Stomach (tissue), 19 donors: ENCODE measurements at places on chromosomes 6 and 20. TPM values are rescaled to one million over a fixed set of nuclear protein-coding genes. Genes with fewer than 3 reads are reported as not detected.

DNA sequence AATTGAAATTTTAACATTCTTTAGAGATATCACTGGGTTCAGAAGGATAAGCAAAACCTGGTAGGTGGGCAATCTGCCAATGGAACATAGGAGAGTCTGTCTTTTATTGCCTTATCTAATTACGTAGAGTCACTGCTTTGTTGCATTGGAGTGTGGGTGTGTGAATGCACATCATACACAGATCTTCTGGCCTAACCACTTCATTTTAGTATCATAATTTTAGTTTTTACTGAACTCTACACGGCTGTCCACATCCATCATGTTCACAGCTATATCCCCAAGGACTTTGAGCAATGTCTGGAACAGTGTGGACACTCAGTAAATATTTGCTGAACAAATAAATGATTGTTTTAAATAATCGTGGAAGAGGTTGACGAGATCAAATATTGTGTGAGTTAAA is 104.6 kb upstream of the AKIRIN2 start:
- H3K27me3 ChIP-seq = no peaks in the 10 kb centered on the region
- no peaks in the 10 kb centered on the region for H3K4me1 ChIP-seq
- H3K36me3 ChIP-seq = no peaks in the 10 kb centered on the region
- DNase-seq = no peak

MAP1LC3A gene
- polyA plus RNA-seq = 63.2 TPM

DNA sequence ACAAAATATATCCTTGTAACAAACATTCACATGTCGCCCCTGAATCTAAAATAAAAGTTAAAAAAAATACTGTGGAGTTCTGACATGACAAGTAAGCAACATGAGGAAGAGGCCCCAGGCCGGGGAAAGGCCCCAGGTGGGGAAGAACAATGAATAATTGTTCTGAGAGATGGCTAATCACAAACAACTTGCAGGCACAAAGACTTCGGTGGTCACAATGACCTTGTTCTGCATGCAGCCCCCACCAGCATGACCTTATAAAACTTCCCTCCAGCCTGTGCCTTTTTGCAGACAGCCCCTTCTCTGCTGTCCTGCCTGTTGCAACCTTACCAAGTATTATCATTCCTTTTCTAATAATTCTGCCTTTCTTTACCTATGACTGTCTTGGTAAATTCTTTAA is 95.7 kb upstream of the MYLIP start:
- H3K4me3 ChIP-seq = no peak overlapping the region
- H3K4me1 ChIP-seq = no peaks in the 10 kb centered on the region
- no peaks in the 10 kb centered on the region for H3K27me3 ChIP-seq
- H3K27ac ChIP-seq = no peak overlapping the region

KCNQ5 gene
- 0.12 TPM for polyA plus RNA-seq

- no peak overlapping the region for H3K27ac ChIP-seq
- H3K36me3 ChIP-seq = no peaks in the 10 kb centered on the region
- DNase-seq = no peak
- no peak overlapping the region for H3K4me3 ChIP-seq
Measured at GRCh38 chr6:13470238-13471140, 16.9 kb downstream of the GFOD1 start.

GRCh38 chr6:132972971-132973370 is 158.6 kb downstream of the RPS12 start:
- no peaks in the 10 kb centered on the region for H3K27me3 ChIP-seq
- no peaks in the 10 kb centered on the region for H3K4me1 ChIP-seq
- H3K27ac ChIP-seq = no peak overlapping the region
- no peak for DNase-seq
- H3K4me3 ChIP-seq = no peak overlapping the region

GRCh38 chr6:142013287-142013686 is 119.4 kb upstream of the GJE1 start:
- no peaks in the 10 kb centered on the region for H3K36me3 ChIP-seq
- no peaks in the 10 kb centered on the region for H3K27me3 ChIP-seq
- no peak for DNase-seq

DNA sequence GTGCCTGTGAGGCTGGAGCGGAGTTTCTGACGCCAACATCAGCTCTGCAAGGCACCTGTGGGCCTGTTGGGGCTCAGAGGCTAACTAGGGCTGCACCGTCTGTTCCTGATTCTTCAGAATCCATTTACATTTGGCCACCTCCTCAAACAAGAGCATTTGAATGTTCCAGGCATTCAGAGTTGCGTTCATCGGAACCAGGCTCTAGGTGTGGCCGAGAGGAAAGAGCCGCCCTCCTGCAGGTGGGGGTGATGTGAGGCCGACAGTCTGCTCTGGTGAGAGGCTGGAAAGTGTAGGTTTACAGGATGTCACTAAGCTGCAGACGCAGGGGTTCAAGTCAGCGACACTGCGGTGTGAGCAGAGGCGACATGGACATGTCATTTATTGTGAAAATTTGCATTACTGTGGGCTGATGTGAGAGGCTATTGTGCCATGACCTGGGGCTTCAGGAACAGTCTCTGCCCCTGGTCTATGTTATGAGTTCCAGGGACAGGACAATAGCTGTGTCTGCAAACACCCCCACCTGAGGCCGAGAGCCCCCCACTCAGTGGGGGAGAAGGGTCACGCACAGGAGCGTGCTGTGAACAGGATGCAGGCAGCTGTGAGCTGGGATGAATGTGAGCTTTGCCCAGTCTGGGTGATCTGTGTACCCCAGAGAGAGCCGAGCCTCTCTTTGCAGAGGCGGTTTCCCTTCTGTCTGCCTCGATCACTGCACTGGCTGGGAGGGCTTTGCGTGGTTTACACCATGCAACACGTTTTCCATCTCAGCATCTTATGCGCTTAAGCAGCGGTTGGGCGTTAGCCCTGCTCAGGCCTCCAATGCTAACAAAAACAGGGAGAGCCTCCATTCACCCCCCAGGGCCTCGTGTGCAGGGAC is 21.1 kb downstream of the SLCO4A1 start:
- H3K27ac ChIP-seq = no peak overlapping the region
- H3K4me3 ChIP-seq = no peak overlapping the region
- peak; percentile 56 for DNase-seq
- H3K4me1 ChIP-seq = peaks cover 37% of the 10 kb centered on the region
- H3K27me3 ChIP-seq = no peaks in the 10 kb centered on the region
